ENCODE measurements at places on chromosomes 11 and 22. TPM values are rescaled to one million over a fixed set of nuclear protein-coding genes. Genes with fewer than 3 reads are reported as not detected.

ETS1 gene
- polyA plus RNA-seq, result 63.6 TPM

TSSK2 gene
- polyA plus RNA-seq, result 0.17 TPM

TREH gene
- polyA plus RNA-seq, result 5.6 TPM

KCNK4 gene
- not detected for polyA plus RNA-seq

C11orf91 gene
- polyA plus RNA-seq, result not detected

BRSK2 gene
- polyA plus RNA-seq, result 1.6 TPM

PRG2 gene
- 1.0 TPM for polyA plus RNA-seq

APOL3 gene
- 10.0 TPM for polyA plus RNA-seq

SOX6 gene
- polyA plus RNA-seq, result 17.9 TPM

ESAM gene
- polyA plus RNA-seq, result 70.3 TPM

GGTLC2 gene
- not detected for polyA plus RNA-seq
